ENCODE measurements at places on chromosomes 5 and 9. TPM values are rescaled to one million over a fixed set of nuclear protein-coding genes. Genes with fewer than 3 reads are reported as not detected.

The SGTB gene
- polyA plus RNA-seq = 5.2 TPM

The SLC34A1 gene
- polyA plus RNA-seq = 0.03 TPM

The ZNF454 gene
- 0.16 TPM for polyA plus RNA-seq

The FOXD4L6 gene
- polyA plus RNA-seq = 0.13 TPM

The TLX3 gene
- polyA plus RNA-seq = not detected

The IFNA4 gene
- polyA plus RNA-seq = not detected

DNA sequence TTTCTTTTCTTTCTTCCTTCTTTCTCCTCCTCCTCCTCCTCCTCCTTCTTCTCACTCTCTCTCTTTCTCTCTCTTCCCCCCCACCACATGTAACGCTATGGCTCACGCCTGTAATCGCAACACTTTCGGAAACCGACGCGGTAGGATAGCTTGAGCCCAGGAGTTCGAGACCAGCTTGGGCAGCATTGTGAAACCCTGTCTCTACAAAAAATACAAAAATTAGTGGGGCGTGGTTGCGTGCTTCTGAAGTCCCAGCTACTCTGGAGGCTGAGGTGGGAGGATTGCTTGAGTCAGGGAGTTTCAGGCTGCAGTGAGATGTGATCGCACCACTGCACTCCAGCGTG, 736 bp upstream of the GLDC start:
- H3K4me1 ChIP-seq = peaks cover 54% of the 10 kb centered on the region
- H3K4me3 ChIP-seq = peak overlapping the region; percentile 76
- no peaks in the 10 kb centered on the region for H3K27me3 ChIP-seq
- peaks cover 1% of the 10 kb centered on the region for H3K36me3 ChIP-seq
- H3K27ac ChIP-seq = peak overlapping the region; percentile 72

GRCh38 chr9:89388084-89388867, 70.0 kb downstream of the SECISBP2 start:
- no peaks in the 10 kb centered on the region for H3K36me3 ChIP-seq
- no peak overlapping the region for H3K27ac ChIP-seq
- peaks cover 30% of the 10 kb centered on the region for H3K4me1 ChIP-seq
- H3K27me3 ChIP-seq = no peaks in the 10 kb centered on the region

DNA sequence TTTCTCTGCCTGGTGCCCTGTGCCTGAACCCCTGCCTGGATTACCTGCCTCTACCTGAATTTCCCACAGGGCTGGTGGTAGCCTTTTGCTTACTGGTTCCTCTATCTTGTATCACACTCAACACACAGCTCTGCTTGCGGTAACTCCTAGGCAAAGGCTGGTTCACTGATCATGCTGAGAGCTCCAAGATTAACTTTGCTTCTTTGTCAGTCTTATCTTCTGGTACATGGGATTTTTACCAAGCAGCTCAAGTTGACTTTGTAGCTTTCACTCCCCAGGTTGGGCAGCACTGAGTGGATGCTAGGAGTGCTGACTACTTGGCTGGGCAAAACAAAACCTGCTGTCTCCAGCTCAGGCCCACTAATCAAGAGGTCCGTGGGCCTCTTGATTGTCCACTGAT, 145.9 kb upstream of the GLRA1 start:
- no peaks in the 10 kb centered on the region for H3K36me3 ChIP-seq
- no peak overlapping the region for H3K4me3 ChIP-seq
- H3K27me3 ChIP-seq = no peaks in the 10 kb centered on the region
- DNase-seq = no peak

DNA sequence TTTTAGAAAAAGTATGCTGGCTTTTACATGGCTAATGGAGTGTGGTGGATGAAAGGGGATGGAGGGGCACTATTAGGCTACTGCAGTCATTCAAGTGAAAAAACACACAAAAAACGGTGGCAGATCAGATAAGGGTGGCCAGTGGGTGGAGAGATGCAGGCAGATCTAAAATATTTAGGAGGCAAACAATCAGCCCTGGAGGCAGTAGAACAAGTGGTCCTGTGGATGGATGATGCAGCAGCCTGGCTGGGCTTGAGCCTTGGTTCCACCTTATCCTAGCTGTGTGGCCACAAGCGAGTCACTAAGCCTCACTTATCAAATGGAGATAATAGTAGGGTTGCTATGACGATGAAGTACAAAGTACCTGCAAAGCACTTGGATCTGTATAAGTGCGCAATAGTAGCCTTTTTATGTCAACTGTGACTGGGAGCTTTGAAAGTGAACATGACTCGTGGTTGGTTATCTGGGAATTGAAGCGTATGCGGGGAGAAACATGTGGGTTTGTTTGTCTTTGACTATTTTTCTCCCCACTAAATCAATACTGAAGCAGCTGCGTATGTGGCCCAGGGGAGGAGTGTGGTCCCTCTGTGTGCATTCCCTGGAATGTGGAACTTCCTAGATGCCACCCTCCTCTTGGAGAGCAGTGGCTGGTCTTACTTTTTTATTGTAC, 20.2 kb downstream of the NSG2 start:
- H3K4me1 ChIP-seq = peaks cover 12% of the 10 kb centered on the region
- no peak overlapping the region for H3K4me3 ChIP-seq
- H3K36me3 ChIP-seq = no peaks in the 10 kb centered on the region
- no peak overlapping the region for H3K27ac ChIP-seq
- no peaks in the 10 kb centered on the region for H3K27me3 ChIP-seq

DNA sequence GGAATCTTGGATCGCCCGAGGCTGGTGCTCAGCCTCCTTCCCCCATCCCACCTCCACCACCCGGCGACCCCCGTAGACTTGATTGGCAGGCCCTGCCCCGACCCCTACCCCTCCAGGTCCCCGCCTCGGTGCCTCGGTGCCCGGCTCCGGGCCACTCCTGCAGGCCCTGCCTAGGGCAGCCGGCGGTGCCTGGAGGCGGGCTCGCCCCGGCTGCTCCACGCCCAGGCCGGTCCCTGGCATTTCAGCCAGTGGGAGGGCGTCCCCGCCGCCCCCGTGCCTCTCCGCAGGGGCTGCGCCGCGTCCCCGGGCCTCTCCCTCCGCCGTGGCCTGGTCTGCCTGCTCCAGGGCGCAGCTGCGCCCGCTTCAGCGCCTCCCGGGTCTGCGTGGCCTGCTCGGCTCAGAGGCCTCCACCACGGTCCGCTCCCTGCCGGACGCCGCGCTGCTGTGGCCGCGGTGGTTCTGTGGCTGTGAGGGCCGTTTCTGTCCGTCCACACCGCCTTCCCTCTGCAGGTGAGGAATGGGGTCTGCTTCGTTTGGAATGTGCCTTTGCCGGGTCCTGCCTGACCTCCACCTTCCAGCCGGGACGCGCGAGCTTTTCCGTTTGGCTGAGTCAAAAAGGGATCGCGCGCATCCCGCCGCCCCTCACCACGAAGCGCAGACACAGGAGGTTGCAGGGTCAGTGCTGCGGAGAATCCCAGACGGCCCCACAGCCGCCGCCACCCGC, 48.3 kb upstream of the IRX4 start:
- no peak overlapping the region for H3K4me3 ChIP-seq
- H3K36me3 ChIP-seq = no peaks in the 10 kb centered on the region
- no peak for DNase-seq
- peaks cover 45% of the 10 kb centered on the region for H3K27me3 ChIP-seq

- no peaks in the 10 kb centered on the region for H3K4me1 ChIP-seq
- H3K27me3 ChIP-seq = peaks cover 6% of the 10 kb centered on the region
- no peak for DNase-seq
- no peak overlapping the region for H3K27ac ChIP-seq
- no peaks in the 10 kb centered on the region for H3K36me3 ChIP-seq
Measured at GRCh38 chr5:168123631-168124528, 167.6 kb upstream of the WWC1 start.

- H3K36me3 ChIP-seq = no peaks in the 10 kb centered on the region
- H3K4me1 ChIP-seq = no peaks in the 10 kb centered on the region
- no peak overlapping the region for H3K4me3 ChIP-seq
- H3K27ac ChIP-seq = no peak overlapping the region
- no peaks in the 10 kb centered on the region for H3K27me3 ChIP-seq
- no peak for DNase-seq
Measured at GRCh38 chr5:171050916-171051315, 189.1 kb downstream of the RANBP17 start.

- H3K36me3 ChIP-seq = no peaks in the 10 kb centered on the region
- peak; percentile 90 for DNase-seq
- H3K4me3 ChIP-seq = no peak overlapping the region
- H3K27ac ChIP-seq = peak overlapping the region; percentile 44
Measured at GRCh38 chr5:60495644-60496520, 204.1 kb downstream of the DEPDC1B start.

GRCh38 chr5:33679791-33680190, 212.0 kb downstream of the ADAMTS12 start:
- H3K36me3 ChIP-seq = no peaks in the 10 kb centered on the region
- no peak overlapping the region for H3K27ac ChIP-seq
- H3K4me1 ChIP-seq = no peaks in the 10 kb centered on the region
- no peak overlapping the region for H3K4me3 ChIP-seq
- H3K27me3 ChIP-seq = no peaks in the 10 kb centered on the region

DNA sequence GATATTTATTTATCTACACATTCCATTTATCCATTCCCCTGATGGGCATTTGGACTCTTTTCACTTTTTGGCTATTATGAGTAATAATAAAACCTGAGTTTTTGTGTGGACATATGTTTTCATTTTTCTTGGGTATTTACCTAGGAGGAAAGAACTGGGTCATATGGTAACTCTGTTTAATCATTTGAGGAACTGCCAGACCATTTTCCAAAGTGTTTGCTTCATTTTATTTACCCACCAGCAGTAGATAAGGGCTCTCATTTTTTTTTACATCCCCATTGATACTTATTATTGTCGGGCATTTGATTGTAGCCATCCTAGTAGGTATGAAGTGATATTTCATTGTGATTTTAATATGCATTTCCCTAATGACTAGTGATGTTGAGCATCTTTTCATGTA, 7.7 kb upstream of the PTPDC1 start:
- no peaks in the 10 kb centered on the region for H3K36me3 ChIP-seq
- no peak overlapping the region for H3K27ac ChIP-seq
- H3K4me3 ChIP-seq = no peak overlapping the region
- DNase-seq = no peak
- H3K27me3 ChIP-seq = no peaks in the 10 kb centered on the region
- H3K4me1 ChIP-seq = peaks cover 8% of the 10 kb centered on the region

- no peaks in the 10 kb centered on the region for H3K27me3 ChIP-seq
- H3K36me3 ChIP-seq = no peaks in the 10 kb centered on the region
- no peak overlapping the region for H3K4me3 ChIP-seq
- DNase-seq = no peak
- H3K4me1 ChIP-seq = no peaks in the 10 kb centered on the region
Measured at GRCh38 chr5:127280491-127281220, 9.9 kb upstream of the MEGF10 start.

- H3K4me3 ChIP-seq = no peak overlapping the region
- H3K27me3 ChIP-seq = no peaks in the 10 kb centered on the region
- no peak for DNase-seq
- H3K27ac ChIP-seq = no peak overlapping the region
- H3K36me3 ChIP-seq = no peaks in the 10 kb centered on the region
Measured at GRCh38 chr9:72586388-72587130, 65.2 kb downstream of the TMC1 start.

GRCh38 chr5:110884005-110884404, 145.2 kb downstream of the SLC25A46 start:
- DNase-seq = no peak
- H3K4me3 ChIP-seq = no peak overlapping the region
- H3K27me3 ChIP-seq = no peaks in the 10 kb centered on the region
- no peaks in the 10 kb centered on the region for H3K4me1 ChIP-seq
- H3K27ac ChIP-seq = no peak overlapping the region
- H3K36me3 ChIP-seq = no peaks in the 10 kb centered on the region

GRCh38 chr9:68763104-68763503, 58.1 kb downstream of the PIP5K1B start:
- H3K4me3 ChIP-seq = no peak overlapping the region
- no peaks in the 10 kb centered on the region for H3K36me3 ChIP-seq
- H3K27ac ChIP-seq = no peak overlapping the region
- no peaks in the 10 kb centered on the region for H3K27me3 ChIP-seq
- peaks cover 22% of the 10 kb centered on the region for H3K4me1 ChIP-seq

GRCh38 chr5:137995077-137995748, 37.7 kb downstream of the FAM13B start:
- no peak overlapping the region for H3K27ac ChIP-seq

- H3K27ac ChIP-seq = peak overlapping the region; percentile 97
- peaks cover 9% of the 10 kb centered on the region for H3K36me3 ChIP-seq
- no peaks in the 10 kb centered on the region for H3K27me3 ChIP-seq
- no peak for DNase-seq
- peak overlapping the region; percentile 76 for H3K4me3 ChIP-seq
Measured at GRCh38 chr9:133374612-133375115, 1.2 kb downstream of the SURF4 start.

GRCh38 chr5:174706997-174707572, 17.3 kb upstream of the MSX2 start:
- no peaks in the 10 kb centered on the region for H3K36me3 ChIP-seq
- no peak overlapping the region for H3K27ac ChIP-seq
- H3K4me1 ChIP-seq = no peaks in the 10 kb centered on the region
- no peak for DNase-seq
- peaks cover 4% of the 10 kb centered on the region for H3K27me3 ChIP-seq

- H3K4me3 ChIP-seq = no peak overlapping the region
- no peaks in the 10 kb centered on the region for H3K27me3 ChIP-seq
- H3K27ac ChIP-seq = peak overlapping the region; percentile 99
- DNase-seq = no peak
Measured at GRCh38 chr5:109900461-109900860, 210.7 kb downstream of the MAN2A1 start.

DNA sequence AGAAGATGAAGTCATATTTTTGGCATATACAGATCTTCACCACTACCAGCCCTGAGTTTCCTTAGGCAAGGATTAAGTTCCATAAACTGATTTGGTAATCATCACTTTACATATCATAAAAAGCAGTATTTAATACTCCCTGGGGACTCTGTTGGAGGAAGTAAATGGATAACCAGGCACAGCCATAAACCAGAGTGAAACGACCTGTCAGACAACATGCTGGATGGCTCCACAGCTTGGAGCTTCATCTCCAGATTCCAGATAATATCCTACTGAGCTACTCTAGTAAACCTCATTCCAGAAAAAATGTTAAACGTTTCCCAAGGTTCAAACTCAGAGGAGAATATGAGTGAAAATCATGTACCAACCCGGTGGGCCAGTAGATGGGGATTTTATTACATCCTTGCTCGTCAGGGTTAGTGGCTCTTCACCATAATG, 109.2 kb downstream of the BASP1 start:
- no peaks in the 10 kb centered on the region for H3K36me3 ChIP-seq
- H3K27me3 ChIP-seq = no peaks in the 10 kb centered on the region
- H3K4me3 ChIP-seq = no peak overlapping the region
- DNase-seq = no peak

DNA sequence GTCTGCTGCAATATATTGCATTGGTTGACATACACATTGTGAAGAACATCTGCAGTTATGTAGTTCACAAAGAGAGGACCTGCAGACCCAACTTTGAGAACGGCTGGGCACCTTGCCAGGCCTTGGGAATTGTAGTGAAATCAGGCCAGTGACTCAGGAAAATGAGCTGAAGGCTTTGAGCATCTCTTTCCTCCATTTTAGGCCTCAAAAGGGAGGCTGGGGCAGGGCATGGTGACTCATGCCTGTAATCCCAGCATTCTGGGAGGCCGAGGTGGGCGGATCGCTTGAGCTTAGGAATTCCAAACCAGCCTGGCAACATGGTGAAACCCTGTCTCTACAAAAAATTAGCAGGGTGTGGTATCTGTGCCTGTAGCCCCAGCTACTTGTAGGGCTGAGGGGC, 1.4 kb upstream of the IPPK start:
- peak; percentile 47 for DNase-seq
- H3K27me3 ChIP-seq = no peaks in the 10 kb centered on the region
- H3K4me3 ChIP-seq = no peak overlapping the region
- peak overlapping the region; percentile 85 for H3K27ac ChIP-seq
